Gastrocnemius medialis (tissue), 4 donors: ENCODE measurements at places on chromosomes 11 and 22.

- no peak for DNase-seq
These were observed 52.8 kb downstream of the ENDOD1 start for GRCh38 chr11:95142431-95142830.

DNA sequence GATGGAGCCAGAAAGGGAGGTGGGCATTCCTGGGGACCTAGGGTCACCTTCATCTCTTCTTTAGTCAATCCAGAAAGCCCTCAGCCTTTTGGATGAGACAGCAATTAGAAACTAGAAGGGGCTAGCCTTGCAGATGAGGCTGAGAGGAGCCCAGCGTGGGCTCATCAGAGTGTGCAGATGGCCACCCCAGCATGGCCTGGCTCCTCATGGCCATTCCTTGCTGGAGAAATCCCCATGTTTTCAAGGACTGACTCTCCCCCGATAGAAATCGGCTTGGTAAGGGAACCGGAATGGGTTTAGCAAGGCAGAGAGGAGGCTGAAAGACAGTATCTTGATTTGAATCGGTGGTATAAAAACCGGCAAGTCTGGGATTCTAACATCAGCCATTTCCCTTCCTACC lies 274.6 kb downstream of the BUD13 start:
- no peak for DNase-seq

DNA sequence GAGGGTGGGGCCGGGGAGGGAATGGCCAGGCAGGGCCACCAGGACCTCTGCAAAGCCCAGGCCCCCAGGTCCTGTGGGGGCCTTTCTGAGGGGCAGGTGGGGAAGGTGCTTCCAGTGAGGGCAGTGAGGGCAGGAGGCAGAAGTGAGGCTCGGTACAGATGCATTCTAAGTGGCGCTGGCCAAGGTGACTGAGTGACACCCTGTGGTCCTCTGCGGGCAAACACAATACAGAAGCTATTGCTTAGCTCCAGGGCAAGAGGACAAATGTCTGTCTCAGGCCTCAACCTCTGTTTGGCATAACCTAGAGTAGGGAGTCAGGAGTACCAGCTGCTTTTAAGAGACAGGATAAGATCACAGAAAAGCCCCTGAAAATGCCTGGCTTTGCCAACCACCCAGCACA lies 31.3 kb downstream of the B3GAT1 start:
- no peak for DNase-seq

DNA sequence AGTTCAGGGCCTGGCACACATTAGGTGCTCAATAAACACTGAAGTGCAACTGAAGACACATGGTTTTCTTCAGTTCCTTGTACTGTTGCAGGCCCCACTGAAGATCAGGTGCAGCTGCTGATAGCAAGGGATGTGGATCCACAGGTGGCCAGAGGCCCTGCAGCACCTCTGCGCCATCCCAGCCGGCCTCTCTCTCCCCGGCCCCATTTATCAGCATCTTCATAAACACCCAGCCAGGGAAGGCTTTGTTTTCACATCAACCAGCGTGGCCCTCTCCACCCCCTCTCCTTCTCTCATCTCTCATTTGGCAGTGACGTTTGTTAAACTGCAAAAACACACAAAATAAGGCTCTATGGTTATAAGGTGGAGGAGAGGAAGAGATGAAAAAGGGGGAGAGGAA lies 528.8 kb downstream of the BUD13 start:
- no peak for DNase-seq

GRCh38 chr22:30941363-30941740 lies 27.2 kb downstream of the MORC2 start:
- no peak for DNase-seq

DNA sequence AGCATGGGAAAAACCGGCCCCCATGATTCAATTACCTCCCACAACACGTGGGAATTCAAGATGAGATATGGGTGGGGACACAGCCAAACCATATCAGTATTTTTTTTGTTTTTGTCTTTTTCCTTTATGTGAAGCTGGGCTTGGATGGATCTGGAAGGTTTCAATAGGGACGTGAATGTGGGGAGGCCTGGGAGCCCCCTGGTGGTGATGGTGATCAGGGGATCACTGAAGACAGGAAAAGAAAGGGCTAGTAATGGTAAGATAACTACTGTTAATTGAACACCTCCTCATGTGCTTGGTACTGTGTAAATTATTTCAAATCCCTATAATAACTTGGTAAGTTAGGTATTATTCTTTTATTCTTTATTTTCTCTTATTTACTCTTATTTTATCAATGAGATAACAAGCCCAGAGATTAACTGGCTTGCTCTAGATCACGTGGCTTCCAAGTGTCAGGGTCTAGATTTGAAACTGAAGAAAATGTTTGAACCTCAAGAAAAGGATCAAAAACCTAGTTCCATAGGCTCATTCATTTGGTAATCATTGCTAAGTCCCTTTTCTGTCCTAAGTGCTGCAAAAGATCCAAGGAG lies 364.2 kb downstream of the TENM4 start:
- no peak for DNase-seq

DNA sequence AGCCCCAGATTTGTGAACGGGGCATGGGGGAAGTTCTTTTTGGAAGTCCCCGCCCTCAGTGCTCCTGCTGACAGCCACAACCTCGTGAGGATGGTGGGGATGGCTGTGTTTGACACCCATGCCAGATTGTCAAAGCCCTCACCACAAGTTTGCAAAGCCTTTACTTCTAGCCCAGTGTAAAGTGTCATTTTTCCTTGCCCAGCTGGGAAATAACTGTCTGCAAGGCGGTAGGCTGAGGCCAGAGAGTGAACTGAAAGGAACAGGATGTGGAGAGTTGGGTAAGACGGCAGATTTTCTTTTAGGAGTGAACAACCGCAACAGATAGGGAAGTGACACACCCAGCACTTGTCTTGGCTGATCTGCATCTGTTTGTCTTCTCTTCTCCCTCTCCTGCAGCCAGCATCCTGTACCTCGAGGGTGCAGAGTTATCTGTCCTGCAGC lies 13.6 kb downstream of the IL17RA start:
- no peak for DNase-seq

DNA sequence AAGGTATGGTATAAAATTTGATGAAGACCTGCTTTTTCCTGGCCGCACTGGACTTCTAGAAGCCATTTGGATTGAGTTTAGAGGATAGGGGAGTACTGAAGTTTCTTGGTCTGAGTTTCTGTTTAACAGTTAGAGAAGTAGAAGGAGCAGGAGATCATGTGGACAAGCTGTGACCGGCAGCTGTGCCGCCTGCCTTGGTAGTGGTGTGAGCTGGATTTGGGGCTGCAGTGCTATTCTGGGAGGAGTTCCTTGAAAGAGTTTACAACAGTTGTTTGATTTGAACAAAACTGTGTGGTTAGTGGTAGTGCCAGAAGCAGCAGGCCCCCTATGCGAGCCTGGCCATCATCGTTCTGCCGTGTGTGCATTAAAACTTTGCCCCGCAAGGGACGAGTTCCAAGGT lies 105.2 kb downstream of the PDHX start:
- no peak for DNase-seq

DNA sequence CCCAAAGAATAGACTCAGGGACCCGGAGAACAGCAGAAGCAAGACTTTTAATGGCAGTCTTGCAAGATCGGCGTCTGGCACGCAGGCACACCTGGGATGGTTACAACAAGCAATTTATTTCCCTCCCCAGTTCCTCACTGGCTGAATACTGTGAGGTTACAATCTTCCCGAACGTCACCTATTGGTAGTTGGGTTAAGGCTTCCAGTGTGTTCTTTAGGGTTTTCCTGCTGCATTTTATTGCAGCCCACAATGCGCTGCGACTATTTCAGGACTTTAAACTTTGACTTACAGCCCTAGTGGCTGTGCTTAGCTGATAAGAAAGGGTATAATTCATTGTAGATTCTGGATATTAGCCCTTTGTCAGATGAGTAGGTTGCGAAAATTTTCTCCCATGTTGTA lies 11.5 kb upstream of the TRIM68 start:
- no peak for DNase-seq

DNA sequence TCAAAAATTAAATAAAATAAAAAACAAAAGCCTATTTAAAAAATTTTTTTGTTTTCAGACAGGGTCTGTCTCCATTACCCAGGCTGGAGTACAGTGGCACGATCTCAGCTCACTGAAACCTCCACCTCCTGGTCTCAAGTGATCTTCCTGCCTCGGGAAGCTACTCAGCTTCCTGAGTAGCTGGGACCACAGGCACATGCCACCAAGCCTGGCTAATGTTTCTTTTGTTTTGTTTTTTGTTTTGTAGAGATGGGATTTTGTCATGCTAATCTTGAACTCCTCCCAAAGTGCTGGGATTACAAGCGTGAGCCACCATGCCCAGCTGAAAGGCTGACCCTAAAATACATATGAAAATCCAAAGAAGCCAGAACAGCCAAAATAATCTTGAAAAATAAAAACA lies 20.4 kb upstream of the L3MBTL2 start:
- no peak for DNase-seq

GRCh38 chr11:936199-936598 lies 10.5 kb downstream of the AP2A2 start:
- DNase-seq, result no peak

GRCh38 chr11:66119348-66120133 lies 49.5 kb downstream of the PACS1 start:
- DNase-seq, result no peak

DNA sequence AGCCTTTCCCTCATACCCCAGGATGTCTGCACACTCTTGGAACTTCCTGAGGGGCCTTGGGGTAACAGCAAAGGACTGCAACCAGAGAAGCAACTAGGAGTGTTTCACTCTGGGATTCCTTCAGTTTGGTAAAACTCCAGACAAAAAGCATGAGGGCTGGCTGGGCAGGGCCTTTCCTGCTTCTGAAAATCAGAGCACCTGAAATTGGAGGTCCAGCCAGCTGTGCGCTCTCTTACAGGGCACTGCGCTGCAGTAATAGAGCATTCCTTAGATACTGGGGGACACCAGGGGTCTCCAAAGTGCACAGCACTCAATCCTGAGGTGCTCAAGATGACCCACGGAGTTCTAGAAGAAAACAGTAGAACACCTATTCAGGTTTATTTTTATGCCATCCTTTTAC lies 49.7 kb downstream of the PLEKHA7 start:
- DNase-seq, result no peak

GRCh38 chr11:65968600-65969482 lies 7.3 kb downstream of the SART1 start:
- peak; percentile 57 for DNase-seq

GRCh38 chr11:3058753-3059664 lies 1.8 kb upstream of the CARS1 start:
- DNase-seq, result no peak

DNA sequence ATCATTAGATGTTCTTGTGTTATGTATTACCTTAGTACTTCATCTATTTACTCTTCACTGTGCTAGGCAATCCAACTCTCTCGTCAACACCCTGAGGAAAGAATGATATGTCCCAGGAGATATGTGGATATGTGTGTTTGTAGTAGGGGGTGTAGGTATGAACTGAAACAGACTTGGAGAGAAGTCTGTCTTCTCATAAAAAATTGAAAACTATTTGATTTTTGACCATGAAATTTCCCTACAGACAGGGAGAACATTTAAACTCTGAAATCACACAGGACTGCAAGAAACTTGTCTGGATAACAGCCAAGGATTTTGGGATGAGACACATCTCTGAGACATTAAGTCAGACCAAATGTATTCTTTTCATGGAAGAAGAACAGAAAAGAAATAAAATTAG lies 967.0 kb upstream of the FAT3 start:
- no peak for DNase-seq

DNA sequence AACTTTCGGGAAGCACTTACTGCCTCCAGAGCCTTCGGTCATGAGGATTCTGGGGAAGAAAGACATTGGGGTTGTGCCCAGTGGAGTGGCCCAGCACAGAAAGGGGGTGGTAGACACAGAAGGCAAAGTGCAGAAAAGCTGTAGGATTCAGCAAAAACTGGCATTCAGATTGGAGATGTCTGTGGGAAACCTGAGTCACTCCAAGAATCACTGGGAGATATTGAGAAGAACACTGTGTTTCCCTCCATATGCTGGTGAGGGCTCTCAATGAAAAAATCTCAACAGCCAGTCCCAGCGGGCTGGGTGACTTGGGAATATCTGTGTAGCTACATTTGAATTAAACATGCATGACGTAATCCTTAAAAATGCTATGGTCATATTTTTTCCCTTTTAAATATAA lies 61.2 kb upstream of the RCN1 start:
- DNase-seq, result no peak

DNA sequence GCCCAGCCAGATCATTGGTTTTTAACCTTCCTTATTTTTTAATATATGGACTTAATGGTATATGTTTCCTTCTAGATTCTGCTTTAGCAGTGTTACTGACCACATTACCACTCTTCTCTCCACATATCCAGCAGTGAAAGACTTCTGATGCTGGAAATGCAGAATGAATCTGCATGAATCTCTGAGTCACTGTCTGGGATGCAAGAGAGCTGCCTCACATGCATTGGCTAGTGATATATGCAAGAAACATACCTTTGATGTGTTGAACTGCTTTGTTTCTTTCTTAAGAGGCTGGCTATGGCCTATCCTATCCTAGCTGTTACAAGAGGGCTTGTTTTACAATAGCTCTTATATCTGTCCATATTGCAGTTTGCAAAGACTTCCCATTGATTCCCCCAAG lies 16.6 kb upstream of the AMPD3 start:
- no peak for DNase-seq

GRCh38 chr11:18080451-18080850 lies 25.4 kb downstream of the SAAL1 start:
- DNase-seq, result no peak

GRCh38 chr11:65871811-65872548 lies 620 bp downstream of the EFEMP2 start:
- DNase-seq, result no peak

DNA sequence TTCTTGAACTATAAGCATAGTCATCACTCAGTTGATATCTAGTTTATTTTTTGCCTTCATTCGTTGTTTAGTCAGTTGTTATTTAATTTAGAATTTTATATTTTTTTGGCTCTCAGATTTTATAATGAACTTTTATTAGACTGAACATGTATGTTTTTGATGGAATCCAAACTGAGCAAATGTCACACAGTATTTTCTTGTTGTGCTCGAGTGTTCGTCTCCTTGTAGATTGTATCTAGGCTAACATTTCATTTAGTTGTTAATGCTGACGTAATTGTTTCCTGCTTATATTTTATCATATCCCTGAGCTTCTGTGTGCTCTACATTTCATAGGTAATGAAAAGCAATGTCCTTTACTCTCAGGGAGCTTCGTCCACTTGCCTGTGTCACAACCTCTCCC lies 286.2 kb downstream of the TMEM135 start:
- no peak for DNase-seq

DNA sequence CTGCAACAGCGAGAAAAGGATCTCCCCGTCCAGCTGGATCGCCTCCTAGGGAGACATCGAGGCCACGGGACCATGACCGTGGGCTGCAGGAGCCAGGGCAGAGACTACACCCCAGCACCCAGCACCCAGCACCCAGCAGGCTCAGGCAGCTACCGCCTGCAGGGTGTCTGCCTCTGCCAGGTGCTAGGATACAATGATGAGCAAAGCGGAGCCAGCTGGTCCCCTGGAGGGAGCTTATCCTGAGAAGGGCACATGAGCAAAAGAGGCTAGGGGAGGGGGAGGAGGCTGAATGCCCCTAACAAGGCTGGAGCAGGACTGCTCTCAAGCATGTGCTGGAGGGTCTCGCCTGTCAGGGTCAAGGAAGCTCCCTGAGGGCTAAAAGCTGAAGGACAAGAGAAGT lies 4.8 kb upstream of the CASTOR1 start:
- DNase-seq, result no peak

- peak; percentile 82 for DNase-seq
These were observed 482 bp downstream of the DDX17 start for GRCh38 chr22:38505541-38506117.
